B cell (primary cell): ENCODE measurements at places on chromosomes 7 and 10.

- DNase-seq, result peak; percentile 89
Observed at GRCh38 chr10:86710987-86711512, 42.7 kb downstream of the LDB3 start.

DNA sequence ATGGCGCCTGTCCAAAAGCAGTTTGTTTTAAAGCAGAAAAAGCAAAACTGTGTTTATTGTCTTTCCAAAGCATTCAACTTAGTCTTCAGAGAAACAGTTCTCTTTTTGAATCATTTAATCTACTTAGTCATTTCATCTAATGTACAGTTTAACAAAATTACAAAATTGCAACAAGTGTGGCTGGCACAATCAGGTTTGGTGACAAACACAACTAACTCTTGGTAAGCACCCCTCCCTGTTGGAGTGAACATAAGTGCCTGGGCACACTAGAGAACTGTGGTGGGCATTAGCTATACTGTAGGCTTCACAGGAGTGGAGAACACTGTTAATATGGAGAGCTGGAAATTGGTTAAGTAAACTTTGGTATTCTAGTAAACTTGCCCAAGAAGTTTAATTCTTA lies 6.9 kb downstream of the CREM start:
- DNase-seq, result no peak

- peak; percentile 84 for DNase-seq
Observed at GRCh38 chr10:74977913-74978847, 133.3 kb upstream of the SAMD8 start.

- DNase-seq, result no peak
Observed at GRCh38 chr10:102421757-102422512, 1.3 kb downstream of the FBXL15 start.

GRCh38 chr7:71857338-71857737 lies 554.8 kb downstream of the CALN1 start:
- no peak for DNase-seq

GRCh38 chr10:113127901-113128283 lies 177.8 kb downstream of the TCF7L2 start:
- no peak for DNase-seq

DNA sequence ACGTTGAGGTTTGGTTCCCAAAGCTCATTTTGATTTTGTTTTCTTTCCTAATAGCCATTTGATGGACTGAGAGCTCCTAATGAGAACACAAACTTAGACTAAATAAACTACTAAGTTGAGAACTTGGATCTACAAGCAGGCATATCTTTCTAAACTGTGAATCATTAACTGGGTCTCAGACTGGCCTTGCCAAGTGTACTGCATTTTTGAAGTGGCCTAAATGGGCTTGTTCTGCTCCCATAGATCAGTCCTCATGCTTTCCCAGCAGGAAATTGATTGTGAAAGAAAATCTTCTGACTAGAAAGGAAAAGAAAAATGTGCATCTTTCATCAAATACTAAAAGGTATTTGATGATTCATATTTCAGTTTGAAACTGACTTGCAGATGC lies 46.7 kb upstream of the RBM33 start:
- no peak for DNase-seq

DNA sequence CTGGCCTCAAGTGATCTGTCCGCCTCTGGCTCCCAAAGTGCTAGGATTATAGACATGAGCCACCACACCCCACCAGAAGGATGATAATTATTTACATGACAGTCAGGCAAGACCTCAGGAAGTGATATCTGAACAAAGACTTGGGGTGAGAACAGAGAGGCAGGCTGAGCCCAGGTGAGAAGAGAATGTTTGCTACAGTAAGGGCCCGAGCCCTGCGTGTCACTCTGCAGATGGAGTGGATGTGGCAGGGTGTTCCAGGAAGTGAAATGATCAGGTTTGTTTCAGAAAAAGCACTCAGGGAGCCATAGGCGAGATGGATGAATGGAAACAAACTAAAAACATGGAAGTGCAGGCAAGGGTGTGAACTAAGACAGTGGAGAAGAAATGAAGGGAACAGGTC lies 22.2 kb downstream of the SFMBT2 start:
- no peak for DNase-seq

DNA sequence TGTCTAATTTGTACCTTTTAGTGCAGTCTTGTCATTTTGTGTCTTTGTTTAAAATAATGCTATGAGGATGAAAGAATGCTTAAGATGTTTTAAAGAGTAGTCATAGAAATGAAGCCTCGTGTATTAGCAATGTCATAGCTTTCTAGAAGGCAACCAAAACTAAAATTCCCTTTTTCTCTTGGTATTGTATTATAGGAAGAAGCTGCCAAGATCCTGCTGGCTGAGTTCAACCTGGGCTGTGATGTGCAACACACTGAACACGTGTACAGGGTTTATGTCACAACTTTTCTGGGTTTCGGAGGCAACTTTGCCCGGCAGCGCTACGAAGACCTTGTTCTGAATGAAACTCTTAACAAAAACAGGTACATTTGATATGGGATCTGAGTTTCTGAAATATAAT lies 36.2 kb downstream of the COX15 start:
- DNase-seq, result no peak

- DNase-seq, result no peak
Observed at GRCh38 chr10:128525444-128525843, 399.2 kb upstream of the MKI67 start.

DNA sequence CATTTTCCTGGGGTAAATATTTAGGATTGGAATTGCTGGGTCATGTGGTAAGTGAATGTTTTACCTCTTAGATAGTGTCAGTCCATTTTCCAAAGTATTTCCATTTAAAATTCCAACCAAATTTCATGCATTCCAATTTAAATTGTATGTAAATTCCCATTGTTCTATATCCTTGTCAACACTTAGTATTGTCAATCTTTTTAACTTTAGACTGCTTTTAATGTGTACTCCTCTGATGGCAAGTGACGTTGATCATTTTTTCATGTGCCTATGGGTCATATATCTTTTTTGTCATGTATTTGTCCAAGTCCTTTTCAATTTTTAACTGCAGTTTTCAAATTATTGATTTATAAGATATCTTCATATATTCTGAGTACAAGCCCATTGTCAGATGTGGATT lies 80.8 kb upstream of the FAM20C start:
- DNase-seq, result no peak

- DNase-seq, result no peak
Observed at GRCh38 chr7:135597181-135597925, 39.6 kb downstream of the NUP205 start.

GRCh38 chr10:117275121-117275520 lies 34.2 kb downstream of the SLC18A2 start:
- no peak for DNase-seq
